Left lobe of liver (tissue), 2 donors: ENCODE measurements at places on chromosomes 12 and 14. TPM values are rescaled to one million over a fixed set of nuclear protein-coding genes. Genes with fewer than 3 reads are reported as not detected.

Gene EML5
- total RNA-seq: 0.13 TPM

Gene KLRK1
- 0.55 TPM for total RNA-seq

Gene PAWR
- total RNA-seq: 33.3 TPM

Gene ADIPOR2
- total RNA-seq: 58.0 TPM

Gene MGST1
- 1,460 TPM for total RNA-seq

Gene HPD
- 1,410 TPM for total RNA-seq

Gene GAS2L3
- total RNA-seq: 1.3 TPM

Gene ADAM21
- total RNA-seq: not detected

Gene CABP1
- 0.10 TPM for total RNA-seq

Gene RERGL
- 0.25 TPM for total RNA-seq

Gene GNB3
- 0.08 TPM for total RNA-seq

Gene KLRB1
- 0.15 TPM for total RNA-seq

Gene KRT72
- total RNA-seq: not detected

Gene LRP1-AS
- total RNA-seq: not detected

Gene FAM186B
- total RNA-seq: 1.2 TPM

Gene INF2
- total RNA-seq: 63.1 TPM

Gene CCND2
- 3.5 TPM for total RNA-seq

Gene LPAR5
- total RNA-seq: 0.88 TPM

Gene TAS2R9
- total RNA-seq: not detected

Gene NEMF
- total RNA-seq: 18.2 TPM

Gene TAS2R42
- not detected for total RNA-seq

Gene CLEC1B
- total RNA-seq: 10.7 TPM

Gene P2RX2
- not detected for total RNA-seq

Gene SOX5
- total RNA-seq: 32.2 TPM

Gene REM2
- total RNA-seq: 0.13 TPM

Gene CRIP1
- 3.2 TPM for total RNA-seq

Gene KRT78
- not detected for total RNA-seq

Gene CCDC77
- 1.2 TPM for total RNA-seq

Gene PLD4
- total RNA-seq: not detected
